ENCODE measurements at places on chromosomes 2 and 18. TPM values are rescaled to one million over a fixed set of nuclear protein-coding genes. Genes with fewer than 3 reads are reported as not detected.

The CLEC4F gene
- not detected for total RNA-seq

The FHOD3 gene
- total RNA-seq = 8.7 TPM

The SIX3 gene
- total RNA-seq = not detected

The IL36A gene
- total RNA-seq = not detected

The C2orf78 gene
- not detected for total RNA-seq

The VWA3B gene
- not detected for total RNA-seq

The GALR1 gene
- 0.74 TPM for total RNA-seq

DNA sequence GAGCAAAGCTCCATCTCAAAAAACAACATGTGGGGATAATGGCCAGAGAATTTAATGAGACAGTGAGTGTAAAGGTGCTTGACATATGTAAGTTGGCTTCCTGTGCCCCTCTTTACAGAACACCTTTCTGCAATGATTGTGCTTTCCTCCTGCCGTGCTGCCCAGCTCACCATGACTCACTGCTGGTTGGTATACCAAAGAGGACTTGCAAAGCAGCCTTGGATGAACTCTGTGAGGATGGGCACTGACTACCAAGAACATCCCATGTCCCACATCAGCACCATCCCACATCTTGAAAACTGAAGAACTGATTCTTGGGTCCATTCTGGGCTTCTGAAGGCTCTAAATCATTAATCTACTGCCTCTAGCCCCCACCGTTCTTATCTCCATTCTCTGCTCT, 52.2 kb downstream of the NGEF start:
- DNase-seq = no peak

GRCh38 chr2:102801098-102801718, 39.4 kb downstream of the TMEM182 start:
- DNase-seq = peak; percentile 27

DNA sequence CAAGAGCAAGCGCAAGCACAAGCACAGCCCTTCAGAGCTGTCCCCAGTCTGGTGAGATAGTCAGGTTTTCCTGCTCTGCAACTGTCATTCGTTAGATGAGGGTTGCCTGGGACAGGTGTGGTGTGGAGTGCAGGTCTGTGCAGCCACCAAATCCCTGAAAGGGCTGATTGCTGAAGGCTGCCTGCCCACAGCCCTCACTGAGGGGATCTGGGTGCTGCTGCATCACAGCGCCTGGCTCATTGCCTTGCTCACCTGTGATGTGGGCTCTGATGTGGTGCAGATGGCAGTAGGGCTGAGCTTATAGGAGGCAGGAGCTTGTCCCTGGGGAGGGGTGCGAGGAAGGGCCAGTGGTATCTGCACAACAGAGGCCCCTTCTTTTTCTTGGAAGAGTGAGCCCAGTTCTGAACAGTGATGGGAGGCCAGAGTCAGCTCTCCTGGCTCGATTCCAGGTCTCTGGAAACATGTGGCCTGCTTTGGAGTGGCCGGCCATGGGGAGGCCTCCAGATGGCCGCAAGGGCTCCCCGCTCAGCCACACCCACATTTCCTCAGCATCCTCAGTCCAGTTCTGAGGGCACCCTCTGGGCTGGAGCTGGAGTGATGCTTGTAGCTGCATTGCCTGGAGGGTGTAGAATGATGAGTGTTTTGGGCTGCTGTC, 11.4 kb downstream of the UBE2F start:
- no peak for DNase-seq

DNA sequence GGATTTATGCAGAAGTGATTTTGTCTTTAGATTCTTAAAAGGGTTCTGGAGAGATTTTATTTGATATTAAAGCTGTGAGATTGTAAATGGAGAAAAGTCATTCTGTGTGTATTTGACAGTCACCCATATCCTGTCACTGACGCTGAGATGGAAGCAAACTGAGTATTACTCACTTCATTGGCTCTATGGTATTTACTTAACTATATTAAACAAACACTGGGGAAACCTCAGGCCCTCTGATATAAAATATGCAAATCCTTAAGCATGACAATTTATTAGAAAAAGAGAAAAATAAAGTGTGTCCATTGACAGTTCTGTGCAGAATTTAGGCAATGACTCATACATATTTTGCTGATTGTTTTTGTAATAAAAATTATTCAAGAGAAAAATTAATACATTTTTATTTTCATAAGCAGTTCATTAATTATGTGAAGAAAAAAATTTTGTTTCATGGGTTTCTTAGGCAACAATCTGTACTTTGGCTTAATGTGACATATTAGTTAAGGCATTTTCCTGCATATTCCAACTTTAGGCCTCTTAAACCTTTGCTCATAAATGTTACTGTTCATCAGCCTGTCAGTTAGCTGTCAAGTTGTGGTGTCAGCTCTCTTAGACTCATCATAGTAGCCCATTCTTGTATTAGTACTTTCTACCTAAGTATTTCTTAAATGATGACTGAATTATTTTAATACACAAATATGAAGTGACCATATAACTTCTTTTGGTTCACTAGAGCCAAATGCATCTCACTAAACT, 99.9 kb downstream of the PARD3B start:
- no peak for DNase-seq

GRCh38 chr18:7049951-7050350, 67.6 kb downstream of the LAMA1 start:
- DNase-seq = no peak

GRCh38 chr2:161243312-161243711, 64.9 kb upstream of the PSMD14 start:
- DNase-seq = peak; percentile 13

DNA sequence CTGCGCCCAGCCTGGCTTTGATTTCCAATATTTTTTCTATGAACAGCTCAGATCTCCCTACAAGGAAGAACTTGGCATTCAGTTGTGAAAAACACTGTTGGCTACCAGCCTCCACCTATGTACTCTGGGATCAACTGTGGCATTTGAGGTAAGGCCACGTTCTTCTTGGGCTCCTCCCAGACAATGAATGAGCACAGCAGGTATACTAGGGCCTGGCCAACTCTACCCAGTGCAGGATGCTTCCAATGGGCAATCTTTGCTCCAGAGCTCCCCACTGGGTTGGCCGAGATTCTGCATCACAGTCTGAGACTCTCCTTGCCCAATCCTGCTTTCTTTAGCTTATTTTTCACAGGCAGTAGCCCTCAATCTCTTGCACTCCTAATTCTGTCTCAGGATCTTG, 75.9 kb downstream of the TMEM131 start:
- DNase-seq = peak; percentile 29

- no peak for DNase-seq
These were observed 151.1 kb downstream of the GLI2 start for GRCh38 chr2:120886534-120887319.

DNA sequence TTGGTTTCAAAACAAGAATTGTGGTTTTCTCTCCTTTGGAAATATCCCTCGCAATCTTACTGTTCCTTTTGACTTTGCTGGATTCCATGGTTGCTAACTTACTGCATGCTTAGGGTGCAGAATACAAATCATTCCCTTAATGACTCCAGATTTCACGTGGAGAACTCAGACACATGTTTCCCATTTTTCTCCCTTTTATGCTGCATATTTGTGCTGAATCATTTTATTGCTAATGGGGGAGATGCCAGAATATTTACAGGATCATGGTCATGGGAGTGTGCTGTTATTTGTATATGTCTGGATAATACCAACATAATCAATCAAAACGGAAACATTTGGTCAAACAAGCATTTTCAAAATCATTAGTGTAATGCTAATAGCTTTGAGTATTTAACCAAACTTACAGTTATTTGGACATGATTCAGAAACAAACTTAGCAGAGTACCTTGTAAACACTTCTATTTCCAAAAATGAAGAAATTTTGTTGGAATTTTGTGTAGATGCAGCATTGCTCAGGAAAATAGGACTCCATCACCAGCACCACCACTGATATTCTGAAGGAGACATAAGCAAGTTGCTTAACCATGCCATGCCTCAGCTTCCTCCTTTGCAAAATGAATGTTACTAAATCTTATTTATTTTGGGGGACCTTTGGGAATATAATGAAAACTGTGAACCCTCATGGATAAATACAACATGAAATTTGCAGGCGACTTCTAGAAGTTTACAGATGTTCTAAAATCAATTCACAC, 122.5 kb upstream of the RND3 start:
- DNase-seq = no peak

DNA sequence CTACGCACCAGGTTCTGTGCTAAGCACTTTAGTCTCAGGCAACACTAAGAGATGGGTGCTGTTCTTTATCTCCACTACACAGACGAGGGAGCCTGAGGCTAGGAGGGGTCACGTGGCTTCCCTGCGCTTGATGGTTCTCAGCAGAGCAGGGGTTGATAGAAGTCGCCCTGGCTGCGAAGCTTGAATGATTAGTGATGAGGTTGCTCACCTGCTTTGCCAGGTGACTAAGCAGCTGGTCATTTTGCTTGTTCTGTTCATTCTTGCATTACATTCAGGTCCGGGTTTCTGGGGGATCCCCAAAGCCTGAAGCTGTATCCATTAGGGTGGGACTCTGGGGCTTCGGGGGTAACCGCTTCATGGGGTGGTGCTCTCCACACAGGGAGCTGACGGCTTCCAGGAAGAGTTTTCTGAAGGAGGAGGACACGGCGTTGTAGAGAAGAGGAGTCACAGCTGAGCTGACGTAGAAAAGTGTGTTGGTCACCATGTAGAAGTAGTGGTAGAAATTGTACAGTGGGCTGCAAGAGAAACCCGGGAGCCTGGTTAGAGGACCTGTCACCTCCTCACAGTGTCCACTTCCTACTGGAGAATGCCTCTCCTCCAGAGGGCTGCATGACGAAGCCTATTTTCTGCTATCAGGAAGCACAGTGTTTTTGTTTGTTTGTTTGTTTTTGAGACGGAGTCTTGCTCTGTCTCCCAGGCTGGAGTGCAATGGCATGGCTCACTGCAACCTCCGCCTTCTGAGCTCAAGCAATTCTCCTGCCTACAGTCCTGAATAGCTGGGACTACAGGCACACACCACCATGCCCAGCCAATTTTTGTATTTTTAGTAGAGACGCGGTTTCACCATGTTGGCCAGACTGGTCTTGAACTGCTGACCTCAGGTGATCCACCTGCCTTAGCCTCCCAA, 11.5 kb downstream of the NTSR2 start:
- DNase-seq = no peak

- no peak for DNase-seq
These were observed 76.2 kb downstream of the NRP2 start for GRCh38 chr2:205758500-205758899.

DNA sequence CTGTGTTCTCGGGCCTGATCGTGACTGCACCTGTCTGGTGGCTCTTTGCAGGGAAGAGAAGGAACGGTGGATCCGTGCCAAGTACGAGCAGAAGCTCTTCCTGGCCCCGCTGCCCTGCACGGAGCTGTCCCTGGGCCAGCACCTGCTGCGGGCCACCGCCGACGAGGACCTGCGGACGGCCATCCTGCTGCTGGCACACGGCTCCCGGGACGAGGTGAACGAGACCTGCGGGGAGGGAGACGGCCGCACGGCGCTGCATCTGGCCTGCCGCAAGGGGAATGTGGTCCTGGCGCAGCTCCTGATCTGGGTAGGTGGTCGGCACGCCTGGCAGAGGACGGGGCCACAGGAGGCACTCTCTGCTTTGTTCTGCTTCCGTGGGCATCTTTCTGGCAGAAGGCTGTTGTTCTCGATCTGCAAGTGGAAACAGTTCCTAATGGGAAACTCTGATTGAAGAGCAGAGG, 48.0 kb downstream of the GBX2 start:
- no peak for DNase-seq

GRCh38 chr2:136052369-136053362, 65.3 kb downstream of the CXCR4 start:
- no peak for DNase-seq

DNA sequence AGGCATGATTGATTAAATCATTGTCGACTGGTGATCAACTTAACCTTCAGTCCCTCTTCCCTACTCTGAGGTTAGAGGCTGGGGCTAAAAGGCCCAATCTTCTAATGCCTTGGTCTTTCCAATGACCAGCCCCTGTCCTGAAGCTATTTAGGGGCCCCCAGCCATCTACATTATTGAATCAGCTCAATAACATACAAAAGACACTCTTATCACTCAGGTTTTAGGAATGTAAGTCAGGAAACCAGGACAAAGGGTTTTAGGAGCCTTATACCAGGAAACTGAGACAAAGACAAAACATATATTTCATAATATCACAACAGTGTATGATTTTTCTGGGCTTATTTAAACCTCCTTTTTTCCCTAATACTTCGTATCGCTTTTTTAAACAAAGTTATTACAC, 198.6 kb downstream of the RNF152 start:
- DNase-seq = no peak

DNA sequence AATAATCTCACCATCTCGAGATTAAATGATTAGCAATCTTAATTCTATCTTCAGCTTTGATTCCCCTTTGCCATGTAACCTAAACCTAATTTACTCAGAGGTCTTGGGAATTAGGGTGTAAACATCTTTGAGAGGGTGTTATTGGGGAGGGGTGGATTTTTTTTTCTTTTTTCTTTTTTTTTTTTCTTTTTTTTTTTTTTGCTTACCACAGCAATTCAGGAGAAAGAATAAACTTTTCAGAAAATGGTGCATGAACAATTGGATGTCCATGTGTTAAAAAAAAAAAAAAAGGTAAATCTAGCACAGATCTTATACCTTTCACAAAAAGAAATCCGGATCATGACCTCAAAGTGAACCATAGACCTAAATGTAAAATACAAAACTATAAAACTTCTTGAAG, 160.8 kb upstream of the FANCL start:
- DNase-seq = no peak

GRCh38 chr2:169265591-169265990, 96.7 kb downstream of the LRP2 start:
- no peak for DNase-seq

DNA sequence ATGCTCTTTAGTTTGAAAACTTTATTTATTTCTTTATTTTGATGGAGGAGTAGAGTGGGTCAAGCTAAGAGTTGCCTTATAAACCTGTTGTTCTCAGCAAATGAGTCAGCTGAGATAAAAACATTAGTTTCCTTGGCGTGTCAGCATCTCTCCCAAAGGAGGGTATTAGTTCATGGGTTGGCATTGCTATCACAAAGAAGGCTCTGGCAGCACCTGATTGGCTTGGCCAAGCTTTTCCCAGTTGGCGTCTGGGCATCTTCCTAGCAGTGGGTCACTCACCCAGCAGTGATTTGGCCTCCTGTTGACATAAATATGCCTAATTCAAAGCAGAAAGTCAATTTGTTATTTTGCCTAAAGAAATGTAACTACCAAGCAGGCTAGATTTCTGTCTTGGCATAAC, 200.7 kb upstream of the TNP1 start:
- DNase-seq = no peak

DNA sequence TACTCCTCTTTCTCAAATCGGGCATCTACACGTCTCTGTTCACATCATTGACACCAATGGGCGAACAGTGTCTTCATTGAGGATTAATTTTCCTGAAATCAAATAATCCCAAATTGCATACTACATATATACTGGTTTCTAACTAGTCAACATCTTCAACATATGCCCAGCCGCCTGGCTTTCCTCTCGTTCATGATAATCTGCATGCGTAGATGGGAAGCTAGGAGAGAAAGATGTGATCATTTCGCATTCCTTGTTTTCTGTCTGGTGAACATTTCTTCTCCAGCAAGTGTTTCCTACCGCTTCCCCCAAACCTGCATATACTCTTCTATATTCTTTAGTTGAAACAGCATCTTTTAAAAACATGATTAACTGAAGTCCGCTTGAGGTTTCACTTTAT, 7.4 kb downstream of the TWIST2 start:
- DNase-seq = no peak

Measured in GM23338 (cell line).